HepG2 (cell line): ENCODE measurements at places on chromosomes 1 and 21. TPM values are rescaled to one million over a fixed set of nuclear protein-coding genes. Genes with fewer than 3 reads are reported as not detected.

DNA sequence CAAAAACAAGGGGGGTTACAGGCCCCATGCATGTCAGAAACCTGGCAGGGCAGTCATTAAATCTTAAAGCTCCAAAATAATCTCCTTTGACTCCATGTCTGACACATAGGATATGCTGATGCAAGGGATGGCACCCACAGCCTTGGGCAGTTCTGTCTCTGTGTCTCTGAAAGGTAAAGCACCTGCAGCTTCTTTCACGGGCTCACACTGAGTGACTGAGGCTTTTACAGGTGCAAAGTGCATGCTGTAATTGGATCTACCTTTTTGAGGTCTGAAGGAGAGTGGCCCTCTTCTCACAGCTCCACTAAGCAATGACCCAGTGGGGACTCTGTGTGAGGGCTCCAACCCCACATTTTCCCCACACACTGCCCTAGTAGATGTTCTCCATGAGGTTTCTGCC, 1309.0 kb upstream of the B3GALT2 start:
- no peaks in the 10 kb centered on the region for H3K4me1 ChIP-seq
- no peaks in the 10 kb centered on the region for H3K36me3 ChIP-seq
- H3K27me3 ChIP-seq = no peaks in the 10 kb centered on the region
- DNase-seq = no peak

GRCh38 chr1:220775240-220775853, 11.4 kb upstream of the MTARC1 start:
- no peak overlapping the region for H3K27ac ChIP-seq
- no peaks in the 10 kb centered on the region for H3K27me3 ChIP-seq
- H3K4me3 ChIP-seq = no peak overlapping the region

DNA sequence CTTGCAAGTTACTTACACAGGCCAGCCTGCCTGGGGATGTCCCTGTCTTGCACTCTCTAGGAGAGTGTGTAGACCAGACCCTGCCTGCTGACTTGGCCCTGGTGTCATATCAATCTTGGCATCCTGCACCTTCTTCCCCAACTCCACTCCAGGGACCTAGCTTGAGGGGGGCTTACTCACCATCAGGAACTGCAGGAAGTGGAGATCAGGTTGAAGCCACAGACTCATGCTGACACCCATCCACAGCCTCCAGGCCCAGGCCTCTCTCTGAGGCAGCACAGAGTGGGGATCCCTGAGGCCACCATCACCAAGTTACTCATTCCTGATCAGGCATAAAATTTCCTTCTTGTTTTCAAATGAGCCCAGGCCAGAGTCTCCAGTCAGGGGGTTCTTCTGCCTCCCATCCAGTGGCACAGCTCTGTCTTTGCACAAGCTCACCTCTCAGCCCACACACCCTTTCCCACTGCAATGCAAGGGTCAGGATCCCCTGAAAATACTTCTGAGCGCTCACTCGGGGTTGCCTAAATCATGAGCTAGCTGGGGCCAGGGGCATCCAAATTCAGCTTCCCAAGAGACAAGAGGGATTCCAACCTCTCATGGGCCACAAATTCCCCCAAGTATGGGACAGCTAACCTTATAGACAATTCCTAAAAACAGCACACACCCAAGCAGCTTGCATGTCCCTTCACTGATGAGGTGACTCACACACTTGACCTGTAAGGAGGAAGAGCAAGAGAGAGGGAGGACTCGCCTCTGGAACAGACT, 33.5 kb downstream of the CSMD2 start:
- H3K36me3 ChIP-seq = no peaks in the 10 kb centered on the region
- DNase-seq = no peak
- H3K27me3 ChIP-seq = no peaks in the 10 kb centered on the region
- no peaks in the 10 kb centered on the region for H3K4me1 ChIP-seq
- no peak overlapping the region for H3K4me3 ChIP-seq

- H3K27ac ChIP-seq = no peak overlapping the region
- DNase-seq = no peak
- H3K27me3 ChIP-seq = no peaks in the 10 kb centered on the region
- H3K4me3 ChIP-seq = no peak overlapping the region
- no peaks in the 10 kb centered on the region for H3K4me1 ChIP-seq
Observed at GRCh38 chr1:103517380-103518047, 8.0 kb upstream of the RNPC3 start.

GRCh38 chr21:18950045-18950740, 546.6 kb upstream of the TMPRSS15 start:
- no peaks in the 10 kb centered on the region for H3K27me3 ChIP-seq
- no peaks in the 10 kb centered on the region for H3K36me3 ChIP-seq
- H3K27ac ChIP-seq = no peak overlapping the region
- DNase-seq = no peak
- no peak overlapping the region for H3K4me3 ChIP-seq

DNA sequence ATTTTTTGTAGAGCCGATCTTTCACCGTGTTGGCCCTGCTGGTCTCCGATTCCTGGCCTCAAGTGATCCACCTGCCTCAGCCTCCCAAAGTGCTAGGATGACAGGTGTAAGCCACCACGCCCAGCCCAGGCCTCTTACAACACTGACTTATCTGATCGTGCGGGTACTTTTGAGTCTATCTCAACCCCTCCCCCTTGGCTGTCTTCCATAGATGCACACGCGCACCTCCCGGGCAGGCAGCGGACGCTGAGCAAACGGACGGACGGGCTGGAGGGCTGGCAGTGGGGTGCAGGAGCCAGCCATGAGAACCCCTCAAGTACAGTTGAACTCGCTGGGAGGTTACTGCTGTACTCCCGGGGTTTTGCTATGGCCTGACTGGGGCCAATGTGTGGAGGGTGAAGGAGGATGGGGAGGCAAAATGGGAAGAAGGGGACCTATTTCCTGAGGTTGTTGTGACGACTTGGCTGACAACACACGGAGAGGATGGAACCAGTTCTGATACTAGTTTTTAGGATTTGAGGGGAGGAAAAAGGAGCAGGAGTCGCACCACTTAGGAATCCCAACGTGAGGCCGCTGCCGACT, 959 bp downstream of the CD58 start:
- peak overlapping the region; percentile 72 for H3K4me3 ChIP-seq
- peak overlapping the region; percentile 72 for H3K27ac ChIP-seq
- H3K36me3 ChIP-seq = no peaks in the 10 kb centered on the region
- peaks cover 33% of the 10 kb centered on the region for H3K4me1 ChIP-seq

DNA sequence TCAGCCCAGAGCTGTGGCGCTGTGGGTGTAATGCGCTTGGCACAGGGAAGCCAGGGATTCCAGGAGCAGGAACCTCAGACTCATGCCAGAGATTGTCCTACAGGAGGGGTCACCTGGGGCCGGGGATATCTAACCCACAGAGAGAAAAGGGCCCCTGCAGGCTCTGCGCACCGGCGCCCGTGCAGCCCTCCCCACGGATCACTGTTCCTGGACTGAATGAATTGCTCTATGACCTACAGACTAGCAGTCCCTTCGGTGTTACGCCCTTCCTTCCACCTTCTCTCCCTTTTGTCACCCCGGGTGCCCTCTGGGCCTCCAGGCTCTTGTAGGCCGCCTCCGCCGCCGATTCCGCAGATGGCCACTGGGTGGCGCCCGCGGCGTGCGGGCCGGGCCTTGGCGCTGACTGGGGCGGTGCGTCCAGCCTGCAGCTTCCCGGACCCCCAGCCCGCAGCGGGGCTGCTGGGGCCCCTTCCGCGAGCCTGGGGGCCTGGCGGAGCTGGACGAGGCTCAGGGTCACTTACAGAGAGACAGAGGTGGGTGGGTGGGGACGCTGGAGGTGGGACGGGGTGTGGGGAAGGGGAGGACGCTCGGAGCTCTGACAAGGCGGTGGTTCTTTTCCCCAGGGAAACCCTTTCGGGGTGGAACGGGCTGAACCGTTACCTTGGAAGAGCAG, 101.3 kb downstream of the IER5 start:
- DNase-seq = peak; percentile 20
- H3K4me1 ChIP-seq = peaks cover 5% of the 10 kb centered on the region; the same call in 1 of the 2 replicates
- H3K27me3 ChIP-seq = peaks cover 3% of the 10 kb centered on the region; the same call in 1 of the 2 replicates
- no peak overlapping the region for H3K27ac ChIP-seq
- H3K36me3 ChIP-seq = no peaks in the 10 kb centered on the region
- H3K4me3 ChIP-seq = peak overlapping the region; percentile 27

- H3K4me3 ChIP-seq = no peak overlapping the region
- H3K36me3 ChIP-seq = no peaks in the 10 kb centered on the region
- no peak for DNase-seq
- no peak overlapping the region for H3K27ac ChIP-seq
- H3K4me1 ChIP-seq = no peaks in the 10 kb centered on the region
Observed at GRCh38 chr21:37974081-37974480, 57.8 kb upstream of the KCNJ6 start.

DNA sequence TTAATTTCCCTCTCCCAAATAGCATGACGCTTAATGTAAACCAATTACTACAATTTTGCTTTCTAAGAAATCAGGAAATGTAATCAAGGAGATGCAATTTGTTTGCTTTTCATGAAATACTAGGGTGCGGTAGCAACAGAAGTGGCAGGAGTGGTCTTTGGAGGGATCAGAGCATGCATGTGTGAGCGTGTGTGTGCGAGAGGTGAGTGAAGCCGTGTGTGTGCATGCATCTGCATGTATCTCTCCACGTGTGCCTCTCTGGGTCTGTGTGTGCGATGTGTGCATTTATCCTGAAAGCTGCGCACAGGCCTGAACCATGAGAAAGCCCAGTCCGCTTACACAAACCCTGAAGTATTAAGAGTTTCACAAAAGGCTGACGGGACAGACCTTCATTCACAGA, 249.8 kb upstream of the C1orf174 start:
- DNase-seq = no peak
- no peak overlapping the region for H3K27ac ChIP-seq
- H3K4me1 ChIP-seq = no peaks in the 10 kb centered on the region
- H3K36me3 ChIP-seq = no peaks in the 10 kb centered on the region
- peaks cover 5% of the 10 kb centered on the region for H3K27me3 ChIP-seq

- H3K27me3 ChIP-seq = no peaks in the 10 kb centered on the region
- H3K27ac ChIP-seq = no peak overlapping the region
- DNase-seq = peak; percentile 2
- H3K36me3 ChIP-seq = no peaks in the 10 kb centered on the region
Observed at GRCh38 chr1:162988869-162989268, 80.3 kb upstream of the RGS4 start.

The RHBDL2 gene
- polyA plus RNA-seq = 1.6 and 3.3 TPM in 2 replicates

The LPAR3 gene
- not detected in 2 replicates for polyA plus RNA-seq

The CFAP141 gene
- not detected in 2 replicates for polyA plus RNA-seq

The TMEM50A gene
- polyA plus RNA-seq = 43.4 and 61.2 TPM in 2 replicates

The LCE2A gene
- polyA plus RNA-seq = not detected in 2 replicates

The AMY2B gene
- 1.9 and 2.5 TPM in 2 replicates for polyA plus RNA-seq

The CLDN8 gene
- polyA plus RNA-seq = not detected in 2 replicates

The RGS7 gene
- polyA plus RNA-seq = not detected in 2 replicates

The LMX1A gene
- polyA plus RNA-seq = not detected in 2 replicates

The C1QB gene
- not detected in 2 replicates for polyA plus RNA-seq

The HHAT gene
- polyA plus RNA-seq = 2.6 and 3.5 TPM in 2 replicates

The FAM78B gene
- polyA plus RNA-seq = 0.10 and 0.22 TPM in 2 replicates

The TNFSF4 gene
- polyA plus RNA-seq = 7.9 and 8.3 TPM in 2 replicates
